Progenitor cell of endocrine pancreas (in vitro differentiated cells): ENCODE measurements at places on chromosomes 12 and 14.

DNA sequence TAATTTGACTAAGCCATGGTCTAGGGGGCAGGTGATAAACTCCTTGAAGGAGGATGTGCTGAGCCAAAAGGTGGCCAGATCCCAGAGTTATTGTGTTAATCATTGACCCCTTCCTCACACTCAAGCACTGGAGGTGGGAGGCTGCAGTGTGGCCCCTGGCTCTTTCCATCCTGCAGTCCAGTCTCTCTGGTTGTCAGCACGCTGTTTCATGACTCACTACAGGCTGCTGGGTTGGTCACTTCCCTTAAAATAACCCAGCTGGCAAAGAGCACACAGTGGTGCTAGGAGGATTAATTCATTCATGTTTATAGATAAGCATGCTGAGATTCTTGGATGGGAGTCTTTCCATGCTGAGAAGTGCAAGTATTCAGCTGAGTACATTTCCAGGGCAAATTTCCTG, 228.9 kb downstream of the ANO2 start:
- H3K4me1 ChIP-seq: peaks cover 10% of the 10 kb centered on the region
- H3K27ac ChIP-seq: no peak overlapping the region
- no peaks in the 10 kb centered on the region for H3K36me3 ChIP-seq
- H3K4me3 ChIP-seq: no peak overlapping the region
- DNase-seq: no peak

GRCh38 chr12:118125743-118126118, 10.2 kb upstream of the PEBP1 start:
- H3K27me3 ChIP-seq: no peaks in the 10 kb centered on the region
- H3K4me3 ChIP-seq: no peak overlapping the region
- no peak for DNase-seq
- no peak overlapping the region for H3K27ac ChIP-seq

- H3K4me3 ChIP-seq: no peak overlapping the region
- no peak overlapping the region for H3K27ac ChIP-seq
- DNase-seq: no peak
Observed at GRCh38 chr12:29929295-29929694, 145.6 kb upstream of the TMTC1 start.

GRCh38 chr12:3376779-3377455, 114.1 kb upstream of the PRMT8 start:
- no peak overlapping the region for H3K27ac ChIP-seq
- DNase-seq: no peak
- H3K4me3 ChIP-seq: no peak overlapping the region
- H3K27me3 ChIP-seq: peaks cover 24% of the 10 kb centered on the region

GRCh38 chr12:116916714-116917114, 6.0 kb downstream of the FBXW8 start:
- no peaks in the 10 kb centered on the region for H3K27me3 ChIP-seq
- no peak overlapping the region for H3K4me3 ChIP-seq
- DNase-seq: no peak
- peaks cover 3% of the 10 kb centered on the region for H3K36me3 ChIP-seq

- no peaks in the 10 kb centered on the region for H3K36me3 ChIP-seq
- no peaks in the 10 kb centered on the region for H3K27me3 ChIP-seq
- peaks cover 1% of the 10 kb centered on the region for H3K4me1 ChIP-seq
- no peak for DNase-seq
Observed at GRCh38 chr14:50924843-50925242, 19.4 kb downstream of the PYGL start.

DNA sequence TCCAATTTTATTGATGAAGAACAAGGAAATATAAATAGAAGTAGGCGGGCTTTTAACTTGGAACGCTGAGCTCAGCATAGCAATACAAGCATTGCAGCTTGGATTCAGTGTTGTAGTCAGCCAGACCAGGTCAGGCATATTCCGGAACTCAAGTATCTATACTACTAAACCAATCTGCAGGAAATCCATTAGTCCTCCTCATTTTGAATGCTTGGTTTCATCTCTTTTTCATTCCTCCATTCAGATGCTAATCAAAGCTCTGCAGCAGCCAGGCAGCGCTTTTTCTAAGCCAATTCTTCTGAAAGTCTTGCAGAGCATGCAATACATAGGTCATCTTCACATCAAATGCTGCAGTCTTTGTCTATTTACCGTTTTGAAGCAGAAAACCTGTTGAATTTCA, 49.0 kb downstream of the KIF21A start:
- peaks cover 13% of the 10 kb centered on the region for H3K4me1 ChIP-seq
- H3K27ac ChIP-seq: no peak overlapping the region
- H3K27me3 ChIP-seq: no peaks in the 10 kb centered on the region
- peaks cover 1% of the 10 kb centered on the region for H3K36me3 ChIP-seq
- no peak for DNase-seq

DNA sequence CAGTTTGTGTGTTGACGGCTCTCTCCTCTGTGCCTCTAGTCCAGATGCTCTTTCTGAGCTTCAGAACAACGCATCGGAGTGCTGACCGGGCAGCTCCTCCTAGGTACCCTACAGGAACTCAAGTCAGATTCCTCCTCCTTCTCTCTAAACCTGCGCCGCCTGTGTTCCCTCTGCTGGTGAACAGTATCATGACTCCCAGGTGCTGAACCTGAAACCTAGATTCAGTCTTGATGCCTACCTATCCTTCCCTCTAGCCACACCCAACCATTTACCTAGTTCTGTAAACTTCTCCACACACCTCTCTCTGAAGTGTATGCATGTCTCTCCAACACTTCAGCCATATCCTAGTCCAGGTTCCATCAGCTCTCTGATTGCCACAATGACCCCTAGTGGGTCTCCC, 112.7 kb downstream of the EFCAB11 start:
- no peak overlapping the region for H3K4me3 ChIP-seq
- H3K27ac ChIP-seq: no peak overlapping the region
- H3K36me3 ChIP-seq: peaks cover 6% of the 10 kb centered on the region
- H3K27me3 ChIP-seq: peaks cover 3% of the 10 kb centered on the region

- H3K27me3 ChIP-seq: no peaks in the 10 kb centered on the region
- no peak overlapping the region for H3K4me3 ChIP-seq
- H3K36me3 ChIP-seq: no peaks in the 10 kb centered on the region
- no peak overlapping the region for H3K27ac ChIP-seq
- DNase-seq: no peak
Observed at GRCh38 chr12:46886541-46887041, 60.8 kb upstream of the SLC38A4 start.
